Cortex of kidney (tissue), 1 donor: ENCODE measurements at places on chromosomes 5 and 9.

- DNase-seq = no peak
Observed at GRCh38 chr5:21642312-21642711, 1210.8 kb downstream of the CDH12 start.

DNA sequence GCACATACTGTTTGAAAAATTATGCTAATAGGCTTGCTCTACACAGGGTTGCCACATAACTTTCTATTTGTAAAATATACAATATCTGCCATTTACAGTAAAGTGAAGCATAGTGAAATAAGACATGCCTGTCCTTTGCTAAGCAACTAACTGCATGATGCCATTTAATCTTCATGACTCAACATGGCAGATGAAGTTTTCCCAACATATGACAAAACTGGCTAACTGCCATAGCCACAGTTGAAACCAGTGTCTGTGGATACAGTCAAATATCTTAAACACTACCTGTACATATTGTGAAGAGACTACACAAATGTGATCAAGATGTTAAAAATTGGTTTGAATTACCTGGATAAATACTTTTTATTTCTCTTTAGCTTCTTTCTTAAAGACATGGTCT lies 3.1 kb upstream of the DMAC1 start:
- no peak for DNase-seq

- no peak for DNase-seq
Observed at GRCh38 chr9:92771309-92771708, 6.7 kb upstream of the BICD2 start.

DNA sequence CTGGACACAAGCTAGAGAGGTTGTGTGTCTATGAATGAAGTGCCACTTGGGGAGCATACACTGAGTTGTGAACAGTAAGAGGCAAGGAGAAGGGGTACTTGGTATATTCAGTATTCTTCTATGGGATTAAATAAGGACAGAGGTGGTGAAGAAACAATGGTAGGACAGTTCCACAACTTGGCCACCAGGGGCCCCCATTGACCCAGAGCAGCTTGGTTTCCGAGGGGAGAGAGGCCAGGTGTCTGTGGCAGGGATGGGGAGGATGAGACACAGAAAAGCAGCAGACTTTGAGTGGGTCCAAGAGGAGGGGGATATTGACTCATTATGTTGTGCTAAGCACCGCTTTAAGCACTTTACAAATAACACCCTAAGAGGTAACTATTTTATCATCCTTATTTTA lies 220.6 kb downstream of the MELK start:
- DNase-seq = no peak

- no peak for DNase-seq
Observed at GRCh38 chr5:101102506-101102905, 199.4 kb upstream of the ST8SIA4 start.
